ENCODE measurements at places on chromosomes 3 and 15.
A peak's percentile ranks its signal among the peaks of the same experiment; 100 is the strongest.

DNA sequence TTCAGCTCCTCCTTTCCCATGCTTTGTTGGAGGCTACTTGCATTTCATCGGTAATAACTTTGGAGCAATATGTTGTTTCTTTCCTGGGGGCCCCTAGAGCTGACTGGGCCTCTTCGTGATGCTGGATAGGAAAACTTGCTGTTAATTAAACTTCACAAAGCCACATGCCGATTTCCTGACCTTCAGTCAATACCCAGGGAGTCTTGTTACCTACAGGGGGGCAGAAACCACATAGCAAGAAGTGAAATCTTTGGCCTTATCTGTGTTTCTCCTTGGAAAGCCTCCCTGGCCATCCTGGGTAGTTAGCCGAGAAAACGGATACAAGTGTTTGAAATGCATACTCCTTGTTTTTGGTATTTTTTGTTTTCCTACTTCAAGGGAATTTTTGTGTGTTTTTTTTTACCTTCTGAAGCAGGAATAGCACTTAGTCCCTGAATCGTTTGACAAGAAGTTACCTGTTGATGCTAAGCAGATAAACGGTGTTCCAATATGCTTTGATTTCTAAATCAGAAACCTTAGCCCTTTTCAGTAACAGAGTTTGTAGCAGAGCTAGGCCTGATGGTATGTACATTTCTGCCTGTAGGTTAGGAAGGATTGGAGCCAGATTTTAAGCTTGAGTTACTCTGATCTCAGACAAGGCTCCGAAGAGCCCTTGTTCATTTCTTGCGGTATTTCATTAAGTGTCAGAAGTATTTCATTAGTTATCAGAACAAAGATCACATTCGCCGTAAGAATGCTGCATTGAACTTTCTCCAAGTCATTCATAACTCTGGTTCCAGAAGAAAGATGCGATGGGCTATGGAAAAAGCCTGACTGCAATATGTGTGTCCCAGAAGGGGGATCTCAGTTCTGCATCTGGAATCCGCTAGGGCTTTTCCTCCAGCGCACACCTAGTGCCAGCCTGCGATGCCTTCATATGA lies 111.5 kb downstream of the THSD4 start:
- DNase-seq, result peak; percentile 76

- no peak for DNase-seq
Observed at GRCh38 chr3:141388823-141389621, 20.7 kb downstream of the ZBTB38 start.

DNA sequence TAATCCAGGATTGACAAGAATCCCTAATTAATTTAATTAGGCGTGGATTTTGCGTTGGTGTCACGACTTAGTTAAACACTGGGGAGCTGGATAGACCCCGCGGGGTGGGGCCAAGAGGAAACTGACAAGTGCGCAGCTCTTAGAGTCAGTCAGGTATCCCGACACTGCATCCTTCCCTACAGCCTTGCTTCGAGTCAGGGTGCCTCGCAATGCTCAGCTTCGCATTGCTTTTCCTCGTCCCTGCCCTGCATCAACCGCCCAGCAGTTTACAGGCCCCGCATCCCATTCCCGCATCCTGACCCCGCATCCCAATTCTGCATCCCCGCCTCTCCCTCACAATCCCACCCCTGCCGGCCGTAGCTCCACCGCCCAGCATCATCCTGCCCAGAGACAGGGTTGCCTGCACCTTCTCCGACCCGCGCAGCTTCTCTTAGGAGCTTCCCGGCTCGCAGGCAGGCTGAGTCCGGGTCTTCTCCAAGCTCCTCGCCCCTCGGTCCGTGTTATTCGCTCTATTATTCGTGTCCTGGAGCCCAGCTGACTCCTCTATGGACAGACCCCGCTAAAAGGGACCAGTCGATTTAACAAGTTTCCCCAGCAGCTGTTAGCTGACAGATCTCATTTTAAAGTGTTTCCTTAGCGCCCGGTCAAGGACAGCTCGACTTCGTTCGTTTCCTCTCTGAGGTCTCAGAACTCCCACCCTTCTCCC lies 699 bp upstream of the SHOX2 start:
- no peak for DNase-seq

GRCh38 chr3:182284793-182285192 lies 508.5 kb upstream of the ATP11B start:
- DNase-seq, result no peak

GRCh38 chr15:62591842-62592838 lies 427.1 kb upstream of the C2CD4B start:
- no peak for DNase-seq

- DNase-seq, result no peak
Observed at GRCh38 chr3:173065543-173065981, 75.5 kb downstream of the SPATA16 start.

DNA sequence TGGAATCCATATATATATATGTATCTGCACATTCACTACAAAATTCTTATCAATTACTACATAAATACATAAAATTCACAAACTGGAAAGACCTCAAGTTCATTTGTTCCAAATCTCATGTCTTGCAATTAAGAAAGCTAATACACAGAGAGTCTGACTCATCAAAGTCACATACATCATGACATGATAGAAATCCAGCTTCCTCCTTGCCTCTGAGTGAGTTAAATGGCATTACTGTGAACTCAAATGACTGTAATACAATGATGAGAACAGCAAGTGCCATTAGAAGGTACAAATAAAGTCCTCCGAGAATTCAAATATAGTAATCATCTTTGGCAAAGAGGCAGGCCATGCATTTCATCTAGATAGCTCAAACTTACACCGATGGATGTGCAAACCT lies 55.1 kb upstream of the AGTR1 start:
- DNase-seq, result no peak

DNA sequence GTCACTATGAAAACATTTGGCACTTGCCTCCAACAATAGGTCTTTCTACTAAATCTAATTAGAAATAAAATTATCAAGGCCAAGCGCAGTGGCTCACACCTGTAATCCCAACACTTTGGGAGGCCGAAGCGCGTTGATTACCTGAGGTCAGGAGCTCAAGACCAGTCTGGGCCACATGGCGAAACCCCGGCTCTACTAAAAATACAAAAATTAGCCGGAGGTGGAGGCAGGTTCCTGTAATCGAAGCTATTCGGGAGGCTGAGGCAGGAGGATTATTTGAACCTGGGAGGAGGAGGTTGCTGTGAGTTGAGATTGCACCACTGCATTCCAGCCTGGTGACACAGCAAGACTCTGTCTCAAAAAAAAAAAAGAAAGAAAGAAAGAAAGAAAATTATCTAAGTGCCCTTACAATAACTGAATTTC lies 1.6 kb upstream of the PLD1 start:
- DNase-seq, result no peak

DNA sequence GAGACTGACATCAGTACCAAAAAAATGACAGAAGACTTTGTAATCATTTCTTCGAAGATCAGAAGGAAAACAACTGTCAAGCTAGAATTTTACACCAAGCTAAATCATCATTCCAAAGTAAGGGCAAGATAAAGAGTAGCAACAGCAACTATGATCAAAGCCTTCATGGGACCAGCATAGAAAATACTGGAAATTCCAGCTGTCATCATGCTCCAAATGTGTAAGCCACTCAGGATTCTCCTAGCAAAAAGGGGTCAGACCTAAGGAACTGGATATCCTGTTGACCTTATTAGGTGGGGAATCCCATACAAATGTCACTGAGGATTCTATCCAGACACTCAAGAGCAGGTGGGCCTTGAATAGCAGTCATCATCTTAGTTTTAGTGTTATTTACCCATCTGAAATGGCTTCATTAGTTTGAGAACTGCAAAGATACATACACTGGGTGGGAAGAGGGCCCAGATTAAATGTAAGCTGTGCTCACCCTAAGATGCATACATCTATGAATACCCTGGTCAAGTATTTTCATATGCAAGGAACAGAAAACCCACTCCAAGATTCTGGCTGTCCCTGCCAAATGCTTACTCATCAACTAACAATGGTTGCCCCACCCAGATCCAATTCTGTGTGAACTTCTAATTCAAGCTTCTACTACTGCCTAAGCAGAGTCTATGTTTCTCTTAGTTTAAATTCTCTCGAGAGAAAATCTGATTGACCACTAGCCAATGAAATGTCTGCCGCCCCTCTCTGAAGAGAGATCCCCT lies 33.5 kb downstream of the CLDN18 start:
- DNase-seq, result peak; percentile 79

DNA sequence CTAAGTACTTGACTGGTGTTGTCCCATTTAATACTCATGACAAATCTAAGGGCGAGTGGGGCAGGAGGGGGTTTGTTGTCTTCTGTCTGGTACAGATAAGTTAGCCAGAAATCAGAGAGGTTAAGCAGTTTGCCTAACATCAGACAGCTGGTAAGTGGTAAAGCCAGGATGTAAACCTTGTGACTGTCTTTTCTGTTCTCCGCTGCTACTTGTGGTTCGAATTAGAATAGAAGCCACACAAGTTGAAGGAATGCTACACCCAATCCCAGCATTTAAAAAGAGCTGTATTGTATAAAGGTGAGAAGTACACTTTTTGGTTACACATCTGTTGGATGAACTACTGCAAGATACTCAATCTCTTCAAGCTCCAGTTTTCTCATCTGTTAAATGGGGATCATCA lies 474.7 kb upstream of the SUCLG2 start:
- DNase-seq, result no peak

DNA sequence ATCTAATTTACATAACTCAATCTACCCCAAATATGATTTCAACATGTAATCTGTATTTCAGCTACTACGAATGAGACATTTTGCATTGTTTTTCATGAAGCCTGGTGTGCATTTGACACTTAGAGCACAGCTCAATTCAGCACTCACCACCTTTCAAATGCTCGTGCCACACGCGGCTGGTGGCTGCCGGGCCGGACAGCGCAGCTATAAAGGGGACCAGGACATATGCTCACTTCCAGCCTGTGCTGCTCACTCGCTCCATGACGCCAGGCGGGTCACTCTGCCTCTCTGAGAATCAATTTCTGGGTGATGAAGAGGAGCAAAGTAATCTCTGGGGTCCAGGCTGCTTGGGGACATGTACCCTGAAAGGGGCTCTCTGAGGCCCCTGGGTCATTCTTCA lies 93.1 kb downstream of the WNT7A start:
- no peak for DNase-seq

DNA sequence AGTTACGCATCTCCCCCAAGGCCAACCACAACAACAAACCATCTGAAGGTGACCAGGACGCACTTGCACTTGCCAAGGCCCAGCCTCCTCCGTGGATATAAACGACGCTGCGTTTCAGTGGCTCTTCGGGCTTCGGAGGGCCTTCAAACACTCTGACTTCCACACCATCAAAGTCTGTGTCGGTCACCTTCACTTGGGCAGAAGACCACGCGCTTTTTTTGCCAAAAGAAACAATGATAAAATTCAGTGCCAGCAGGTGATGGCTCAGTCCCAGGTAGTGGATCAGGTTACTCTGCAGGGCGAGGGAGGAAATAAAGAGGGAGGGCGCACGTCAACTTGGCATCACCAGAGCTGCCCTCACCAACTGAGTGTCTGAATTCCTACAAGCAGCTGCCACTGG lies 63.0 kb downstream of the NCEH1 start:
- no peak for DNase-seq

GRCh38 chr15:69568173-69569009 lies 115.8 kb downstream of the RPLP1 start:
- peak; percentile 61 for DNase-seq

DNA sequence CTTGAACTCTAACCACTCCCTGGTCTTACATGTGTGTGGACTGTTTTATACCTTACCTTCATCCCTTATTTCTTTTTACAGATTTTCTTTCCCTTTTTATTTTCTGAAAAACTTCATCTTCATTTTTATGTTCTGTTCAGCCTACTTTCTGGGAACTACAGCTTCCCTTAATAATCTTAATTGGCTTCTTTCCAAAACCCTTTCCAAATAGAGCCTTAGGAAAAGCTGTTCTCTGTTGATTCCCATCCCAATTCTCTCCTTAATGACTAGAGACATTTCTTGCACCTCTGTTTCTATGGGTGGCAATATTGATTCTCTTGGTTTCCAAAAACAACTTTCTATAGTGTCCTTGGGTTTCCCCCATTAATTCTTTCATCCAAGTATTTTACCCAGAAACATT lies 134.8 kb downstream of the DUT start:
- DNase-seq, result no peak

DNA sequence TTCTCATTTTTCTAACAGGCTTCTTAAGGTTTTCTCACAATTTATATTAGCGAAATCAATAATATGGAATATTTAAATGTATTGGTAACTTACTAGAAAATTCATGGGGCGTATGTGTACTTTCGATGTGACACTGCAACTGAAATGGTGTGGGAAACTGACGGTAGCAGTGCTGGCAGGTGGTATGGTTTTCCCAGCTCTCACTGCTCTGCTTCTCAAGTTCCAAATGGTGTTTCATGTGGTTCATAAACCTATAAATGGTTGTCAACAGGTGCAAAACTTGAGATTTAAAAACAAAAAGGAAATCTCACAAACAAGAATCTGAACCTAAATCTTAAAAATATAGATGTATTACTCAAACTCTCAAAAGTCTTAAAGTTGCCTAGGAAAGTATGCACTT lies 54.7 kb downstream of the ZNF280D start:
- DNase-seq, result no peak

GRCh38 chr3:53083521-53083920 lies 37.6 kb upstream of the SFMBT1 start:
- no peak for DNase-seq

GRCh38 chr3:122824465-122825381 lies 29.9 kb downstream of the SLC49A4 start:
- no peak for DNase-seq

GRCh38 chr3:112604536-112604935 lies 36.4 kb downstream of the CCDC80 start:
- DNase-seq, result peak; percentile 84

- DNase-seq, result no peak
Observed at GRCh38 chr3:188233320-188233719, 79.4 kb downstream of the LPP start.

DNA sequence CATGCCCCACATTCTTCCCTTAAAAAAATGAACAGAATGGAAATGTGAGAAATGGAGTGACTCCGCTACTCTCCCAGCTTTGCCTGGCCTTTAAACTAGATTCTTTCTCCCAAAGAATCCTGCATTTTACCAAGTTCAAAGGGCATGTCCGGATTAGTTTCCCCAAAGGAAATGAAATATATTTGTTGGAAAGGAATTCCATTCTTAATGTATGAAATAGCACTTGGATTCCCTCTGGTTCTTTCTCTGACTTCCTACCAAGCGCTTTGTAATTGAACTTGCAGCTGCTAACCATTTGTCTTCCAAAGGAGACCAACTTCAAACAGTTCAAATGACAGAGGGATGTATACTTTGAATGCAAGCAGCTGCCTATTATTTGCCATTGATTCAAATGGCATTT lies 18.9 kb downstream of the MAP2K1 start:
- no peak for DNase-seq

GRCh38 chr15:75167588-75168350 lies 33.9 kb upstream of the C15orf39 start:
- no peak for DNase-seq

- DNase-seq, result no peak
Observed at GRCh38 chr3:194485881-194486539, 792 bp downstream of the ATP13A3 start.

DNA sequence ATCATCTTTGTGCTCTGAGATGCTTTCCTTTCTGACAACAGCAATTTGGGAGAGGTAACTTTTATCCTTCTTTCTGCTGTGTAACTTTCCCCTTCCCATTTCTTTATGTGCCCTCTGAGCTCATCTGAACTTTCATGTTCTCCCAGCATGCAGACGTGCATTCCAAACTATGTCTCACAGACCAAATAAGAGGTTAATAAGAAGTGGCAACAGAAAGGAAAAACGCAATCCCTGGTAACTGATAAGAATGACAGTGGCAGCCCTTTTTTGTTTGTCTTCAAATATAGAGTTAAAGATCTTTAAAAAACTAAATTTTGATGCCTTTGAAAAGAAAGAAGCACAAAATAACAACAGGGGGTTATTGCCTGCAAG lies 533.4 kb downstream of the FOXP1 start:
- no peak for DNase-seq

Measured in fibroblast of skin of left biceps (primary cell).